ENCODE measurements at places on chromosomes 11 and 22. TPM values are rescaled to one million over a fixed set of nuclear protein-coding genes. Genes with fewer than 3 reads are reported as not detected.

Gene C11orf21
- not detected for total RNA-seq

Gene FOLR2
- total RNA-seq: not detected

Gene IL18BP
- 4.5 TPM for total RNA-seq

Gene PLEKHA7
- total RNA-seq: 0.18 TPM

Gene HTR3B
- total RNA-seq: not detected

Gene P2RY6
- 3.3 TPM for total RNA-seq

Gene WNT11
- 0.37 TPM for total RNA-seq

Gene CDCA5
- 6.0 TPM for total RNA-seq

Gene SEC14L6
- 0.23 TPM for total RNA-seq

Gene SMDT1
- total RNA-seq: 2.7 TPM

Gene LUZP2
- total RNA-seq: 8.0 TPM

Gene PNPLA5
- not detected for total RNA-seq

Gene RIMBP3C
- 0.59 TPM for total RNA-seq

Gene C1QTNF5
- 18.4 TPM for total RNA-seq

Gene NCF4
- total RNA-seq: not detected

Gene C11orf16
- not detected for total RNA-seq

Gene ISX
- total RNA-seq: not detected

Gene DMC1
- 1.5 TPM for total RNA-seq

Gene CNGA4
- total RNA-seq: not detected

Gene MIOX
- not detected for total RNA-seq

Gene PIH1D2
- total RNA-seq: 1.2 TPM

Gene C11orf86
- total RNA-seq: 0.30 TPM

Gene TPBGL
- total RNA-seq: 0.05 TPM

Gene SAA4
- not detected for total RNA-seq

Gene OR52A1
- total RNA-seq: not detected

Gene CCDC88B
- 1.3 TPM for total RNA-seq

Gene OR51E2
- 0.59 TPM for total RNA-seq

Gene FGF19
- total RNA-seq: not detected

Gene SC5D
- 101 TPM for total RNA-seq

Gene CRYBA4
- total RNA-seq: not detected

Gene UCP3
- total RNA-seq: 0.30 TPM

Gene SIK2
- 8.9 TPM for total RNA-seq

Gene ANO9
- not detected for total RNA-seq

Gene GLB1L3
- not detected for total RNA-seq

Gene C1QTNF4
- total RNA-seq: 0.05 TPM

Gene DEUP1
- total RNA-seq: not detected

Gene BACE1
- 34.1 TPM for total RNA-seq

Gene CD6
- not detected for total RNA-seq

Gene VPREB1
- total RNA-seq: not detected

Gene APLNR
- total RNA-seq: not detected

Gene SLC22A9
- total RNA-seq: not detected

Gene DRD4
- total RNA-seq: not detected

Gene RFPL1
- not detected for total RNA-seq

Gene NUP50
- 21.4 TPM for total RNA-seq

Gene CD3G
- not detected for total RNA-seq
